Calu3 (cell line): ENCODE measurements at places on chromosomes 4 and X.
A peak's percentile ranks its signal among the peaks of the same experiment; 100 is the strongest.

- peak; percentile 3 for DNase-seq
Observed at GRCh38 chrX:78019586-78020483, 50.4 kb upstream of the PGAM4 start.

DNA sequence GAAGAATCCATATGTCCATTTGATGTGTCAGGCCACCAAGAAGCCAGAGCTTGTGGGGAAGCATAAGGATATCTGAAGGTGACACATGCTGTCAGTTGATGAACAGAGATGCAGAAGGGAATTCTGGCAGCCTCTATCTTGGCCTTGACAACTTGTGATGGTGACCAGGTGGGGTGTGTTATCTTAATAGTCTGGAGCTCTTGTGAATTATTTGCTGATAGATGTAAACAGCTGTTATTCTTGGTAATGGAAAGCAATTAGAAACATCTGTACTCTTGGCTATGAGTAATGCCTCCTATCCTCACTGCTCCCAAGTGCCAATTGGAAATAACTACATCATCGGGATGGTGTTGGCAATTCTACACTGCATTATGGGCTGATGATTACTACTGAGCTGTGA lies 51.9 kb downstream of the NAA11 start:
- DNase-seq: no peak

DNA sequence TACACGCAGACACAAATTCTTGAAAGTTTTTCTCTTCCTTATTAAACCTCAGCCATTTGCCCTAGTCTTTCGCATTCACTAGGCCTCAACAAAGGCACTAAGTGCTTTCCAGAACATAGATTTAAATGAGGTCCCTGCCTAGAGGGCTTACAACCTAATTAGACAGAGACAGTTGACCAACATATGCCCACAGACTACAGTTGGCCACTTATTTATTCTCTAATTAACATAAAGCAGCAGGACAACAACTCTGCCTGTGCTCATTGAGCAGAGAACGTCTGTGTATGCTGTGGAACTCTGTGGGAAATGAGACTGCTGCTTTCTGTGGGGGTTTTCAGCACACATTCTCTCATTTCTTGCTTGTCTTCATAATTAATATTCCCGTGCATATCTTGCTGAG lies 303.0 kb upstream of the TACR3 start:
- DNase-seq: no peak

- DNase-seq: no peak
Observed at GRCh38 chrX:11597479-11597878, 68.2 kb downstream of the ARHGAP6 start.

- no peak for DNase-seq
Observed at GRCh38 chrX:440636-441035, 53.9 kb upstream of the PPP2R3B start.
